ENCODE measurements at places on chromosomes 4 and X.

DNA sequence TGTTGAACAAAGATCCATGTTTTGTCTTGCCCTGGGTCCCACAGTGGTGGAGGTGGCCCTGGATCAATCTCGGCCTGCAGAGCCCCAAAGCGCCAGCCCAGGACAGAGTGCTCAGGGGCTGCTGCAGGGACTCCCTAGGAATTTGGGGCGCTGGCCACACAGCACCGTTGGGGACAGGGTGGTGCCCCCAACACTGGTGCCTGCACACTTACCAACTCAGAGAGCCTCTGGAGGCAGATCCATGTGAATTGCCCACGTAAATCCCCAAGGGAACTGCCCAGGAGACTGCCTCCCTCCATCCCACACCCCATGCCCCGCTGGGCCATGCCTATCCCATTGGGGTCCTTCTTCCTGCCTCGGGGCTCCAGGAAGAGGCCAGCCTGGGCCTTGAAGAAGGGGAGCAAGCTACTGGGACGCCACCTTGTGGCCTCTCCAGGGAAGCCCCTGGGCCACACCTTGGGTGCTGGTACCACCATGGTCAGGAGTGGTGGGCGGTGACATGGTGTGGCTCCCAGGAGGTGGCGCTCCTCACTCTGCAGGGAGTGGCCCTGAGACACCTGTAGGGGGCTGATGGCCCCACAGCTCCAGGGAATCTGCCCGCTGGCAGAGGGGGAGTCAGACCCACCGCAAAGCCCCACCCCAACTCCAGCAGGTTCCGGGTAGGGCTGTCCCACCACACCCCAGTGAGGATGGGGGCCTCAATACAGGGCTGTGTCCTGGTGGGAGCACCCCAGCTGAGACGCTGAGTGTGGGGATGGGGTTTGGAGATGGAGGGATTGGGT is 22.8 kb downstream of the CFAP99 start:
- peak; percentile 39 for DNase-seq

DNA sequence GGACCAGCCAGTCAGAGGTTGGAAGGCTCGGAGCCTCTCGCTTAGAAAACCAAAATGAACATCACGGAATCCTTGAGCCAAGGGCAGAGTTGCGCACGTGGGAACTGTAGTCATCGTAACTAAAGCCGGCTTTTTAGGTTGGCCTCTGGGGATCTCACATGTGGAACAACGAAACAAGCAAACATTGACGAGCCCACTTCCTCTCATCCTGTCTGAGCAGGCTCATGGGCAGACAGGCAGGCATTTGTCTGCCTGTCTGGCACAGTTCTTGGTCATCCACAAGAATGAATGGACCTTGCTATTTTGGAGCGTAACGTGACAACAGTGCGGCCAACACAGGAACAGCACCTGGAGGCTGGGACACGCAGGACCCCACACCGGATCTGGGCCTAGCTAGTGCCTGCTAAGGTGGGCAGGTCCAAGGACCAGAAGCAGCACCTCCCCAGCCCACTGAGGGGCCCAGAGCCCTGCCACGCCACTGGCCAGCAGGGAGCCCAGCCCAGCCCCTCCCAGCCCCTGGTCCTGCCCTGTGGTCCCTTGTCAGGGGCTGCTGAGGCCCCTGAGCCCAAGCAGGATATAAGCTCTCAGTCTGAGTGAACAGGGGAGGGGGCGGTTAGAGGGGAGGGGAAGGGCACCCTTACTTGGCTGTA is 9.2 kb upstream of the TREX2 start:
- no peak for DNase-seq

DNA sequence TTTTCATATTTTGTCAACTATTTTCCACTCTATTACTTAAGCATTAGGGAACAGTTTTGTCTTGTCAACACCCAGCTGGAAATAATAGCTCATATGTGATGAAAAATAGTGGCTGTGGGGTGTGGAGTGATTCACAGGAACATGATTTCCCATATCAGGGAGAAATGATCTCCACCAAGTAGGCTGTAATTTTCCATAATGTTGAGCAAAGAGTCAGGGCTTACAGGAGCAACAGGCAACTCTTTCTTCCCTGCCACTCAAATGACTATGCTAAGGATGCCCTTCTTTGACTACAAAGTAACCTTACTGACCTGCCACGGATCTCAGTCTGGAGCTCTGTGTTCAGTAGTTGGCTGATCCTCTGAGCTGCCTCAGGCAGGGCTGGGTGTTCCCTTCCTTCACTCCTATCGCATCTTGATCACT is 90.0 kb upstream of the GATB start:
- no peak for DNase-seq

GRCh38 chr4:107130157-107130556 is 94.0 kb upstream of the DKK2 start:
- no peak for DNase-seq

GRCh38 chr4:122890147-122890795 is 32.1 kb downstream of the NUDT6 start:
- DNase-seq: no peak

DNA sequence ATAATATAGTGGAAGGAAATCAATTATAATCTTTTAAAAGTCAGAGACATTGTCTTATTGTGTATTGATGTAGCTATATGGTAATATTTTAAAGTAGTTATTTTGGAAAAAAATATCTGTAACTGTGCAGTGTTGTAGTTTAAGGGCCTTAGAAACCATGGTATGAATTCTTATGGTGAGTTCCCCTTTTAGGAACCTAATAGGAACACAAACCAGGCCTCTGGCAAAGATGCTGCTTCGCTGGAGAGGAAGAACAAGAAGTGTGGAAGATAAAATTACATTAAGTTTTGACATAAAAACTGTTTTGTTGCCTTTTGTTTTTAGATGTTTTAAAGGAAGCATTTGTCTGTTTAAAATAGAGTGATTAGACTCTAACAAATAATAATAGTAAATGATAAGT is 10.9 kb upstream of the TMPRSS11D start:
- DNase-seq: no peak

DNA sequence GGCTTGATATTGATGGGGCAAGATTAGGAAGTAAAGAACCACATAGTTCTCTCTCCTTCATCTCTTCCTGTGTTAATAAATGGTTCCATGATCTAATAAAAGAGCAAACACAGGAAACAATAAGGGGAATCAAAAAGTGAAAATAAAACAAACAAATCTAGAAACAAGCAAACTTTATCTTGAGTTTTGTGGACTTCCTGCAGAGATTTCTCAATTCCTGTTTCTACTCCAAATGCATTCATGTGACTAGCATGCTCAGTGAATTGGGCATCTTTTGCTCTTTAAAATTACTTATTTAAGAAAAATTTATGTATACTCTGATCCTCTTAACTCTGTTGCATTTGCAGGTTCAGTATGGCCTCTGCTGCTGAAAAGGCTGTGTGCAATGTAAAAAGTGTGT is 682.0 kb downstream of the KCTD8 start:
- no peak for DNase-seq

- no peak for DNase-seq
These were observed 598.1 kb upstream of the MAGEB2 start for GRCh38 chrX:29617276-29617675.

GRCh38 chr4:155761047-155761446 is 2.2 kb downstream of the GUCY1B1 start:
- DNase-seq: no peak

DNA sequence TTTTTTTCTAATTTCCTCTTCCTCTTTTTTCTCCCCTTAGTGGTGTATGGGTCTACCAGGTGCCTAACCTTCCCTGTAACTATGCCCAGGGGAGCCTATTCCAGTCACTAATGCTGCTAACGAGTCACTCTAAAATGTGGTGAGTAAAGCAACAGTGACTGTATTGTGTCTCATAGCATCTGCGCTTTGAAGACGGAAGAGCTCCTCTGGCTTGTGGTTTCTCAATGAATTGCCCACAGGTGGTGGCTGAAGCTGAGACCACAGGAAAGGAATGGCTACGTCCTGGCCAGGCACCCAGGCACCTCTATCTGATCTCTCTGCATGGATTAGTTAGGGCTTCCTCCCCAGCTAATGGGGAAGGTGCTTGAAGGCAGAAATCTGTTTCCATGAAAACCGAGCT is 763.5 kb upstream of the FRG1 start:
- no peak for DNase-seq

DNA sequence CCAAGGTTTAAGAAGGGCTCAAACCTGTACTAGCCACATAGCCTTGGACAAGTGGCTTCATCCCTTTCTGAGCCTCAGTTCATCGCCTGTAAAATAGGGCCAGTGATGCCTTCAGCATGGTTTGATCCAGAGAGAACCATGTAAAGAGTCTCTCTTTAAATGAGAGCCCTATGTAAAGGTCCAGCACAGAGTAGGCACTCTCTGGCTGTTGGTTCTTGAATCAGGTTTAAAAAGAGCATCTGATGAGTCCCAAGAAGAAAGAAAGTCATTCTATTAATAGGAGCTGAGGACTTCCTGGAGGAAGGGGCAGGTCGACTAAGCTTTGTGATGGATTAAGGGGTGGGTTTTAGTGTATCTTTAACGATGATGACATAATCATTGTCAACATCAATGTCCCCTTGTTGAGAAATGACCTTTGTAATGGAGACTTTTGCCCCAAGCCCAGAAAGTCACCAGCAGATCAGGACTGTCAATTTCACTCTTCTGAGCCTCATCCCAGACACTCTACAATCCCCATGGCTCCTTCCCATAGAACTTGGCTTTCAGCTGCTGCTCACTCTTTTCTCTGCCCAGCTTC is 4.0 kb upstream of the SLC2A9 start:
- no peak for DNase-seq

GRCh38 chr4:150799207-150799606 is 215.9 kb downstream of the LRBA start:
- no peak for DNase-seq

DNA sequence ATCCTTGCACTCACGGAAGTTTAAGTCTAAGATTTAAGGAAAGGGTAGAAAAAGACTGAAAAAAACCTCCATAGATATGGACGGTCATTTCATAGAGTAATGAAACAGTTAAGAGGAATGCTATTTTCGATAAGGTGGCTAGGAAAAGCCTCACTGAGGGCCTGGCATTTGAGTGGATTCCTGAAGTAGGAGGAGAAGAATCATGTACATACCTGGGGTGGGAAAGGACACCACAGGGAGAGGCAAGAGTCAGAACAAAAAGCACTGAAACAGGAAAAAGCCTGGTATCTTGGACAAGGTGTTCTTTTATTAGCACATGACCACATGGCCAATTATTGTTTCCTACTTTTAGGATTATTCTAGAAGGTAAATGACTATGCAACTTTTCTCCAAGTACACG is 547.2 kb upstream of the DIPK2B start:
- DNase-seq: no peak

DNA sequence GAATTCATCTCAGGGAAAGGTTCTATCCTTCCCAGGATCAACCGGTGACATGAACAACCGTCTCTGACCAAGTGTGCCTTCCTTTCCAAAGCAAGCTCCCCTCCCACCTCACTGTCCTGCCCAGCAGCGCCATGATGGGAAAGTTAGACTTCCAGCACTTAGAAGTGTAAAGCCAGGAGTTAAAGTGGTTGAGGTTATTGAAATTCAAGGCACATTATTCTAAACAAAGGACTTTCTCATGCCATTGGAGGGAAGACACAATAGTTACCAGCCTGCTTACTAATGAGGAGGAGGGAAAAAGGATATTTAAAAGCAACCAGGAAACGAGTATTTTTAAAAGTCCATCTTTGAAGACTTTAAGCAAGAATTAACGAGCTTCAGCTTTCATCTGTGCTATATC is 96.8 kb downstream of the NSUN7 start:
- no peak for DNase-seq

GRCh38 chr4:140242357-140243277 is 88.6 kb upstream of the MAML3 start:
- no peak for DNase-seq

- DNase-seq: no peak
These were observed 26.0 kb downstream of the AFM start for GRCh38 chr4:73507541-73507940.

GRCh38 chr4:128307123-128307571 is 19.5 kb upstream of the PGRMC2 start:
- no peak for DNase-seq

- no peak for DNase-seq
These were observed 43.1 kb downstream of the DDIT4L start for GRCh38 chr4:100147198-100147597.

- no peak for DNase-seq
These were observed 32.4 kb downstream of the ATP2B3 start for GRCh38 chrX:153549807-153550206.
